ENCODE measurements at places on chromosomes 12 and 14.

- no peak for DNase-seq
Observed at GRCh38 chr12:91189516-91189915, 6.9 kb upstream of the DCN start.

DNA sequence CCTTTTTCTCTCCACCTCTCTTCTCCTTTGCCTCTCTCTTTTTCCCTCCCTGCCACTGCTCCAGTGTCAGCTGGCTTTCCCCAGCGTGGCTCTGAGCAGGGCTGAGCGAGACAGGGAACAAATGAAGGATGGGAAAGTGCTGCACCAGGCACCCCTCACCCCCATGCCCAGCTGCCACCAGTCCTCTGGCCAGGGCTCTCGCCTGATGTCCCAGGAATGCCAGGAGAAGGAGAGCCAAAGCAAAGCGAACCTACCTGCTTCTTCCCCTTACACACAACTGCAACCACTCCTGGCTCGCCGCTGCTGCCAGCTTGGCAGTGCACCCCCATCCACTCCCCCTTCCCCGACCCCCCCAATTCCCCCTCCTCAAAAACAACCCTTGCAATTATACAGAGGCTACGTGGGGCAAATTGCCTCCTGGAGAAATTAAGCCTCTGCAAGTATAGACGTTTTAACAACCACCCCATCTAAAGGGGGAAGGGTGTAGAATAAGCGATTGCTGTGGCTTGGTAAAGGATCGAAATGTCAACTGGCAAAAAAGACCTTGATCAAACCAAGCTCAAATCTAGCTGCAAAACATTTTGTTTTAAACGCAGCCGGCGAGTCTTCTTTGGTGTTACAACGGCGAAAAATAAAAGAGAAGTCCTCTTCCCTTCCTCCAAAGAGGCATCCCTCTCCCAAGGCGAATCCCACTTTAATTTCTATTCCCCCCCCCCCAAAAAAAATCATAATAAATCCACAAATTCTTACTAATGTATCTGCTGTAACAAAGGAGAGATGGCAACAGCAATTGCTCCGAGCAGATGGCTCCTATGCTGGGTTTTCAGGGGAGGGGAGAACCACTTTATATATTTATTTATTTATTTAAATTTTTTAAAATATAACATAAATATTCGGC, 2.9 kb downstream of the BCL11B start:
- no peak for DNase-seq

DNA sequence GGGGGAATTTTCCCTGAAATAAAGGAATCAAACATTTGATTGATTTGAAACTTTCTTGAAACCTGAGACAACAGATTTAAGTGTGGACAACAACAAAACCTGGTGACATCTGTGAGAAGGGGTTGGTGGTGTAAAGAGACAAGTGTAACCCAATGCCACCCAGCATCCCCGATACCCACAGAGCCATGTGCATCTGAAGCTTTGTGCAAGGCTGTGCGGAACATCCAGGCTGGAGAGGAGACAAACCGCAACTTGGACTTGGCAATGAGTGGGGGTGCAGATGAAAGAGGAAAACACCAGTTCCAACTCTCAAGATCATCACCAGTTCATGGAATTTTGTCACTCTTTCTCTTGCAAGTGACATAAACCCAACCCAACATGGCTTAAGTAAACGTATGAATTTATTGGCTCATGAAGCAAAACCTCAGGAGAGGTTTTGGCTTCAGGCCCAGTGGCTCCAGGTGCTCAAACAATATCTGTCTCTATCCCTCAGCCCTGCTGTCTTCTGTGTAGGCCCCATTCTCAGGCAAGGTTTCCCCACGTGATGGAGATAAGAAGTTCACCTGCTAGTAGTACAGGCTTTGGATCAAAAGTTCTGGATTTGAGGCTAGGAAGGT, 55.2 kb upstream of the NTF3 start:
- DNase-seq: no peak

GRCh38 chr14:98181768-98182167, 1090.2 kb downstream of the BCL11B start:
- no peak for DNase-seq

DNA sequence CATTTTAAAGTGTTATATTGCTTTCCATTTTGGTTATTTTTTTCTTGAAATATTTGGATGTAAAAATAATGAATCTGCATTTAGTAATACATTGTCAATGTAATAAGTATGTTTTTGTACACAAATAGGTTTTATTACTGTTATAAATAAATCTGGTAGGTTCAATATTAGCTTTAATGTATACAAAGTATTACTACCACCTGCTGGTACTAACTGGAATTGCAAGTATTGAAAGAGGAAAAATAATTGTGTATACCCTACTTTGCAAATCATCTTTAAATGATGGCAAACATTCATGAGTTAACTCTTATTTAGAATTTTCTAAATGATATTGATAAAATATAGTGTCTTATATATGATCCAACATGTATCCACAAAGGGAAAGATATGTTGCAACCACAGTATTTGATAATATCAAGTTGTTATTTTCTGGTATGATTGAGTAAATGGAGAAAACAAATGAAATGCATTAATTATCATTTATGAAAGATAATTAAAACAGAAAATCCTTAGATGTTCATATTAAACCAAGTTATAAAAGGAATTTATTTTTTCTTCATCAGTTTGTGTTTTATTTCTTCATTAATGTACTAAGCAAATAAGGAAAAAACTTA, 3.2 kb downstream of the OR4K2 start:
- DNase-seq: no peak

GRCh38 chr12:19872621-19873540, 433.6 kb downstream of the AEBP2 start:
- no peak for DNase-seq

- no peak for DNase-seq
Observed at GRCh38 chr14:99950181-99950580, 115.0 kb upstream of the EVL start.

GRCh38 chr12:10171973-10172728, at the start of gene OLR1:
Gene OLR1, minus strand, starts transcription at chr12:10172132. Its CDS starts 55 bp downstream, at chr12:10172077.
- DNase-seq: no peak

DNA sequence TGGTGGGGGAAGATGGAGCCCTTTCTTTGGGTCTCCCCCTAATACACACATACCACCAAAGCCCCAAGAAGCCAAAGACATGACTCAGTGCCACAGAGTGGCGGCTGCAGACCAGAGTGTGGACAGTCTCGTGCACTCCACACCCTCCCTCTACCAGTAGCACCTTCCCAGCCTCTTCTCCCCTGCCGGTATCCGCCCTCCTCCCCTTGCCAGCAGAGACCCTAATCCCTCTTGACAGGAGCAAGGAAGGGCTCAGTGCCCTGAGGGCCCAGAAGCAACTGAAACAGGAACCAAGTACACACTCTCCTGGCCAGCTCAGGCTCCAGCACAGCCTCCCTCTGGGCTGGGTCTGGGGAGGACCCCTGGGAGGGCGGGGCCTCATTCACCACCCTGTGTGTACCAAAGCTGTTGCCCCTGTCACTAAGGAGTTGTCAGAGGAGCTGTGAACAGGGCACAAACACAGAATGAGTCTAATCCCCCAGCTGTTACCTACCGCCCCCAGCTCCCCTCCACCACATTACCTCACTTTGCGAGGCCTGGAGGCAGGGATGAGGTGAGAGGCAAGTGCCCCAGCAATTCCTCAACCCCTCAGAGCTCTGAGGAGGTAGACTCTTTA, 8.2 kb downstream of the SPRYD3 start:
- no peak for DNase-seq

- DNase-seq: no peak
Observed at GRCh38 chr12:42679466-42679865, 89.9 kb upstream of the PRICKLE1 start.

GRCh38 chr14:75242546-75243273, 35.9 kb upstream of the FOS start:
- no peak for DNase-seq

- DNase-seq: no peak
Observed at GRCh38 chr12:108605000-108605689, 7.3 kb upstream of the TMEM119 start.

GRCh38 chr12:69658203-69658602, 40.9 kb downstream of the BEST3 start:
- no peak for DNase-seq

GRCh38 chr14:41549821-41550607, 56.7 kb upstream of the LRFN5 start:
- DNase-seq: no peak

DNA sequence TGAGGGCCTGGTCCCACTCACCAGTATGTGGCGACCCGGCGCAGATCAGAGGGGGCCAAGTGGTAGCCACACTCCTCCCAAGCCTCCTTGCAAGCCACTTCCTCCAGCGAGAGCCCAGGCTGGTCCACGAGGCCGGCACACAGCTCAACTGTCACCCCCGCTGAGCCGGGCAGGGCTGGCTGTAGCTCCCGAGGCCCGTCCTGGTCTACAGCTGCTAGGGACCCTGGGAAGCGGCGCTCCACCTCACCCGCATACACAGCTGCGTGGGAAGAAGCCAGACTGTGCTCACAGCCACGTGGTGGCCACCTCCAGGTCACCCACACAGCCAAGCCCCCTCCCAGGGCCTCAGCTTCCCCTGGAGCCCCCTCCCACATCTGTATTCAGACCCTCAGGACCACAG, 4.6 kb downstream of the NUDT14 start:
- DNase-seq: no peak

- DNase-seq: no peak
Observed at GRCh38 chr12:122013791-122014590, 7.7 kb upstream of the BCL7A start.

DNA sequence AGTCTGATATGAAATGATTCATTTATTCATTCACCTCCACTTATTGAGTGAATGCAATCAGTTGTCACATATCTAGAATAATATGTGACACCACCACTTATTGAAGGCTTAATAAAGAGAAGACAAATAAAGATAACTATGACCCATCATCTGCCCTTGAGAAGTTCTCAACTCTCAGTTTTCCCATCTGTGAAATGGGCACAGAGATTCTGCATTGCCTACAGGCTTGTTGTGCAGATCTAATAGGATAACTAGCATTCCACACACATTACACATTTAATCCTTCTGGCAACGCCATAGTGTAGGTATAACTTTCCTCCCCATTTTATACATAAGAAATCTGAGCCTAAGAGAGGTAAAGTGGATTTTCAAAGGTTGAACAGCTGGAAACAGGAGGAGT, 84.2 kb upstream of the FICD start:
- no peak for DNase-seq

GRCh38 chr12:482061-482460, 22.3 kb downstream of the B4GALNT3 start:
- no peak for DNase-seq

DNA sequence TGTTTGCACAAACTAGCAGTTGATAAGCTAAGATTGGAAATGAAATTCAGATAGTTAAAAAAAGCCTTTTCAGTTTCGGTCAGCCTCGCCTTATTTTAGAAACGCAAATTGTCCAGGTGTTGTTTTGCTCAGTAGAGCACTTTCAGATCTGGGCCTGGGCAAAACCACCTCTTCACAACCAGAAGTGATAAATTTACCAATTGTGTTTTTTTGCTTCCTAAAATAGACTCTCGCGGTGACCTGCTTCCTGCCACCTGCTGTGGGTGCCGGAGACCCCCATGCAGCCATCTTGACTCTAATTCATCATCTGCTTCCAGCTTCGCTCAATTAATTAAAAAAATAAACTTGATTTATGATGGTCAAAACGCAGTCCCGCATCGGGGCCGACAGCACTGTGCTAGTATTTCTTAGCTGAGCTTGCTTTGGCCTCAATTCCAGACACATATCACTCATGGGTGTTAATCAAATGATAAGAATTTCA, 335.6 kb downstream of the TMEM121 start:
- no peak for DNase-seq

DNA sequence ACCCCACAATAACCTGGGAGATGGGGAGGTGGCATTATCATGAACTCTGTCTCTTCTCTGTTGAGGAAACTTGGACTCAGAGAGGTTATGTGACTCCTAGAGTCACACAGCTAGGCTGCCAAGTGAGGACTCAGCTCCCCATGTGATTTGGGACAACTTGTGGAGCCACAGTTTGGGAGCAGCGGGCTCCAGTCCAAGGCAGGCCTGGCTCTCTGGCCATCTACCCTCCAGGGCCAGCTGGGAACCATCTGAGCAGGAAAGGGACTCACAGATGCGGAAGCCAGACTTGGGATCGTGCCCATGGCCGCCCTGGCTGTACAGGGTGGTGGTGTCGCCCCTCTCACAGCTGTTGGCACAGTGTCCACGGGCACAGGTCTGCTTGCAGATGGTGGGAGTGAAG, 59.1 kb downstream of the ISCA2 start:
- DNase-seq: no peak

DNA sequence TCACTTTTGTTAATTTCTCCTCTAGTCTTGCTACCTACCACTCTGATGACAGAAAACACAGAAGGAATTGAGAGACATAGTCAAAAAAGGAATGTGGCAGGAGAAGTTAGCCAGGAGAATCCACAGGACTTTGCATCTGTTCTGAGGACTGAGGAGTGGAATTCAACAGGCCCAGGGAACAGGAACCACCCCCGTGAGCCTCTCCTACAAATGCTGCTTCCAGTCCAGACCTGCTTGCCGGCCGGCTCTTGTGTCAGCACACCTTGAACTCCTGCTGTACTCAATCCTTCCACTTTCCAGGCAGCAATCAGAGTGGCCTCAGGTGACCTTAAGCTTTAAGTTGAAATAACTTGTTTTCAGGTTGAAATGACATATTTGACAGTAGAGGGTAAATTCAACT, 903.1 kb downstream of the BCL11B start:
- no peak for DNase-seq

- no peak for DNase-seq
Observed at GRCh38 chr14:24574206-24574774, 1.8 kb downstream of the CTSG start.

DNA sequence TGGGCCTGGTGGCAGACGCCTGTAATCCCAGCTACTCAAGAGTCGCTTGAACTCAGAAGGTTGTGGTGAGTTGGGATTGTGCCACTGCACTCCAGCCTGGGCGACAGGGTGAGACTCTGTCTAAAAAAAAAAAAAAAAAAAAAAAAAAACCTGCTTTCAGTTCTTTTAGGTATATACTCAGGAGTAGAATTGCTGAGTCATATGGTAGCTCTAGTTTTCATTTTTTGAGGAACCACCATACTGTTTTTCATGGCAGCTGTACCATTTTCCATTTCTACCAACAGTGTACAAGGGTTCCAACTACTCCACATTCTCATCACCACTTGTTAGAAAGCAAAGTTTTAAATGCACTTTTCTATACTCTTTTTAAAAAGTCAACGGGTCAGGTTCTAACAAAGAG, 119.8 kb downstream of the DPF3 start:
- DNase-seq: no peak

- no peak for DNase-seq
Observed at GRCh38 chr14:104187121-104187889, 48.9 kb downstream of the KIF26A start.

DNA sequence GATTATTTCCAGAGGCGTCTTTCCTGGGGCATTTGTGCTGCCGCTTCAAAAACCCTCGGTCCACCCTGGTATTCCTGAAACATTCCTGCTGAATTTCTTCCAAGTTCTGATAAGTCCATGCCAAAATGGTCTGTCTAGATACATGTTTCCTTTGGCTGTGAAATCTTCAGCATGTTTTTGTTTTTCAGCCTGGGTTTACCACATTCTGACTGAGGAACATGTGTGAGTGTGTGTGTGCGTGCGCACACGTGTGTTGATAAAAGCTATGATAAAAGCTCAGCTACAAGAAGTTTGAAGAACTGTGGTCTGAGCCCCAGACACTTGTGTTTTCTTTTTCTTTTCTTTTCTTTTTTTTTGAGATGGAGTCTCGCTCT, 22.4 kb downstream of the ANKRD9 start:
- DNase-seq: no peak

Data from effector CD4-positive, alpha-beta T cell (primary cell).